ENCODE measurements at places on chromosomes 12 and 14.

DNA sequence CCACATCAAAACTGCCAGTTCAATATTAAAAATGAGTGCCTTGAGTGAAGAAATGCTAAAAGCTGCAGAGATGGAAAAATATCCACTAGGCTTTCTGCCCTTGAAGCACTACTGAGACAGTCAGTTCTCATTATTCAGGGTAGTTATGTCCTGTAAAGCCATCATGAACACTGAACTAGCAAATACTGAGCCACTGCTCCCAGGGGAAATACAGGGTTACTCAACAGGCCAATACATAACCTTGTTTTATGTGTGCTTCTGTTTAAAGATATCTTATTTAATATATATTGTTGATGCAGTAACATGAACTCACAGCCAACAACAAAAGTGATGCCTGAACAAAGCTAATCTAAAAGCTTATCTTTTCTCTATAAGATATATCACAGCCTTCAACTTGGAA, 3.3 kb downstream of the RAD52 start:
- DNase-seq: no peak

GRCh38 chr12:57770734-57771133, 1.2 kb downstream of the METTL1 start:
- no peak for DNase-seq

GRCh38 chr12:93243689-93244513, 133.8 kb upstream of the NUDT4 start:
- no peak for DNase-seq

DNA sequence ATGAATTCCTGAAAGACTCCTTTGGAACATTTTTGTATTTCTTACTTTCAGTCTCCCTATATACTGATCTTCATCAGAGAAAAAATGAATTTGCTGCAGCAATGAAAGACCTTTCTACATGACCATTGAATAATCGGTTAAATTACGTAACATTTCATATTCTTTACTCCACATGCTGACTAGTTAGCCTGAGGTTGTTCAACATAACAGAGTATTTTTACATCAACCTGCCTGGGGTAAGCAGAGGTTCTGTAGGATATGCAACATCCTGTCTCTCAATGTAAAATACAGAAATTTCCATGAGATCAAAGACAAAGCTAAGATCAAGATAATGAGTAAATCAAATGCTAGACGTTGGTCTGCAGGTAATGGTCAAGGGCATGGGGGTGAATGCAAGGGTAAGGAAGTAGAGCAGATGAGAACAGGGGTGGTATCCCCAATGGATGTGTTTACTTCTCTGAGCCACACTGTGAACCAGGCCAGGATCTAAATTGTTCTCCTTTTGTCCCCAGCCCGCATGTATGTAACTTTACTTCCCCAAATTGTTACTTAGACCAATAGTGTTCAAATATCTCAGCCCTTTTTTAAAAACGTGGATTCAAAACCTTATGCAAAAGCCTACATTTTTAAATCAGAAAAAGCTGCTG, 45.4 kb downstream of the DUSP6 start:
- DNase-seq: no peak

- DNase-seq: no peak
Observed at GRCh38 chr12:100564090-100564489, 9.4 kb upstream of the GAS2L3 start.

- DNase-seq: no peak
Observed at GRCh38 chr12:131785763-131786330, 42.3 kb upstream of the MMP17 start.

DNA sequence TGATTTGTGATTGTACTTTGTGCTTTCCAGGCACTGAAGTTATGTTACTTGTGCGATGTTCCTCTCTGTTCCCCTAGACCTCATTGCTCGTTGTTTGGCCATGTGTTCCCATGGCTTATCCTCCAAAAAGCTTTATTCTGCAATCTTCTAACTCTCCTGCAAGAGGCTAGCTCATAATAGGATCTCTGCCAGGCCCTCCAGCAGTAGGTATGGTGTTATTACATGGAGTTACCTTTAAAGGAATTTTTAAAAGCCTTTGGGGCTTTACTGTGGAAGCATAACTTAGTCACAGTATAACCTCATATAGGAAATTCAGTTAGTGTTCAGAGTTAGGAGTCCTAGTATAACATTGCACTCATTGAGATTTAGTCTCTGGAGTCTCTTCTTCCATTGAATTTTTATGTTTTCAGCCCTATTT, 292.3 kb downstream of the RAD51B start:
- DNase-seq: no peak

GRCh38 chr12:93802293-93802692, 125.1 kb downstream of the CRADD start:
- DNase-seq: no peak

- DNase-seq: peak; percentile 30
Observed at GRCh38 chr12:119178544-119179334, at the start of gene HSPB8. HSPB8 (plus strand) TSS chr12:119178931; CDS start chr12:119179313, 382 bp downstream.
